Activated CD8-positive, alpha-beta T cell treated with anti-CD3 and anti-CD28 coated beads for 36 hours (primary cell): ENCODE measurements at places on chromosomes 7 and 10.

DNA sequence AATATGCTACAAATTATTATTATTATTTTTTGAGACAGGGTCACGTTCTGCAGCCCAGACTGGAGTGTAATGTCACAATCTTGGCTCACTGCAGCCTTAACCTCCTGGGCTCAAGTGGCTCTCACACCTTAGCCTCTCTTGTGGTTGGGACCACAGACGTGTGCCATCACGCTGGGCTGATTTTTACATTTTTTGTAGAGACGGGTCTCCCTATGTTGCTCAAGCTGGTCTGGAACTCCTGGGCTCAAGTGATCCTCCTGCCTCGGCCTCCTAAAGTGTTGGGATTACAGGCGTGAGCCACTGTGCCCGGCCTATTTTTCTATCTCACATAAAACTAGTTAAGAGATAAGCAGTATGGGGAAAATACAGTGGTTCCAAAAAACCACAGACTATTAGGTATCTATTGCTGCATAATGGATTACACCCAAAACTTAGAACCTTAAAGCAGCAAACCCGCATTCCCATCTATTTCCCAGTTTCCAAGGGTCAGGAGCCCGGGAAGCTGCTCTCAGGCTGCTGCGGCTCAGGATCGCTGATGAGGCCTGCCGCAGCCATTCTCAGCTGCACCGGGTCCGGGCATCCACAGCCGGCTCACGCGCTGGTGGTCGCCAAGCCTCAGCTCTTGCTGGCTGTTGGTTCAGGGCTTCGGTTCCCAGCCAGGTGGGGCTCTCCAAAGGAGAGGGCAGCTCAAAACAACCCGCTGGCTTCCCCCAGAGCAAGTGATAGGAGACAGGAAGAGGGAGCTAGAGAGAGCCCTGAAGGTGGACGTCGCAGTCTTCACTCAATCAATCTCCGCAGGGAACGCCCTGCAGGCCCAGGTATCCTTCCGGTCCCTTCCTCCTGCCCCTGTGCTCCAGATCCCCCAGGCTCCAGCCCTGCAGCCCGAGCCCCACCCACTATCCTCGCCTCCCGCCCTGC is 128.2 kb downstream of the UBE2H start:
- peak; percentile 56 for DNase-seq

GRCh38 chr10:127215866-127216265 is 19.5 kb upstream of the INSYN2A start:
- no peak for DNase-seq

GRCh38 chr10:121683816-121684215 is 85.6 kb upstream of the FGFR2 start:
- no peak for DNase-seq

DNA sequence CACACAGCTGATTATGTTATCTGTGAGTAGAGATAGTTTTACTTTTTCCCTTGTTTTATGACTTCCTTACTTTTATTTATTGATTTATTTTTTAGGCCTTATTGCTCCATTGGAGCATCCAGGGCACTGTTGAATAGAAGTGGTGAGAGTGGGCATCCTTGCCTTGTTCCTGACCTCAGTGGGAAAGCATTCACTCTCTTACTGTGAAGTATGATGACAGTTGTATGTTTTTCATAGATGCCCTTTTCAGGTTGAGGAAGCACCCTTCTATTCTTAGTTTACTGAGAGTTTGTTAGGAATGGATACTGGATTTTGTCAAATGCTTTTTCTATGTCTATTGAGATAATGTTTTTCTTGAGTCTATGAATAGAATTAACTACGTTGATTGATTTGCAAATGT is 88.6 kb downstream of the XRCC2 start:
- no peak for DNase-seq

DNA sequence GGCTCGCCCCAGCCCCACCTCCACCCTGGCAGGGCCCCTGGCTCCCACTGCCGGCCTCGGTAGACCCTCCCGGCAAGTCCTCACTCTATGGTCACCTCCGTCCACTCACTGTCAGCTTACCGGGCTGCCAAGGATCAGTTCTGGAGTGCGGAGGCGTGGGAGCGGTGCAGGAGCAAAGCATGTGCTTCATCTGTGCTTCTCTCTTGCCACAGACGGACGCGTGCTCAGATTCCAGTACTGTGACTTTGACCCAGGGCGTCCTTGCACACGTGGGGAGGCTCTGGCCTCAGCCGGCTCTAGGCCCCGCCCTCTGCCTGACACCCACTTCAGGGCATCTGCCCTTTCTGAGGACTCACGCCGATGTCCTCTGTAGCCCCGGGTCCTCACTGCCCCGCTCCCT is 547.5 kb upstream of the FOXK1 start:
- no peak for DNase-seq

GRCh38 chr7:105046414-105046813 is 32.4 kb downstream of the KMT2E start:
- DNase-seq: no peak

GRCh38 chr7:71472962-71473361 is 341.0 kb downstream of the GALNT17 start:
- DNase-seq: no peak

DNA sequence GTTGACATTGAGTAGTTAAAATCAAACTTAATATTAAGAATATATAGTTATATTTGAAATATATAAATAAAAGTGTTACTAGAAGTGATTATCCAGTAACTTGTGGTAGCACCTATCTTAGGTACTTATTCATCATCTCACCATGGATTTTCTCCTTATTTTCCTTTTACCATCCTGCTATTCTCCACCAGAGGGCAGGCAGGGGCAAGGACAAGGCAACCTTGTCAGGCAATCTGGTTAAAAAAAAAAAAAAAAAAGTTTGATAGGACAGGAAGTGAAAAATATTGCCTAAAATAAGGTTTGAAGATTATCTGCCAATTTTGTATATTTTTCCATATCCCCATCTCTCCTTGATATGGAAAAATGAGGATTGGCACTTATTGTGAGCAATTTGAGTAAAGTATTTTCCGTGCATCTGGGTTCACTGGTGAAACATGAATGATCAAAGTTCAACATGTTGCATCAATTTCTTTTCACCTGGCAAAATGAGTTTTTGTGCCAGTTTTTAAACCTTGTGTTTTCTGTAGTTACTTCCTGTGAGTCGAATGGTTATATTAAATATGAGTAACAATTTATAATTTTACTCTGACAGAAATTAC is 256.7 kb downstream of the AGMO start:
- peak; percentile 35 for DNase-seq

GRCh38 chr10:65335311-65335710 is 1590.5 kb upstream of the LRRTM3 start:
- DNase-seq: no peak

DNA sequence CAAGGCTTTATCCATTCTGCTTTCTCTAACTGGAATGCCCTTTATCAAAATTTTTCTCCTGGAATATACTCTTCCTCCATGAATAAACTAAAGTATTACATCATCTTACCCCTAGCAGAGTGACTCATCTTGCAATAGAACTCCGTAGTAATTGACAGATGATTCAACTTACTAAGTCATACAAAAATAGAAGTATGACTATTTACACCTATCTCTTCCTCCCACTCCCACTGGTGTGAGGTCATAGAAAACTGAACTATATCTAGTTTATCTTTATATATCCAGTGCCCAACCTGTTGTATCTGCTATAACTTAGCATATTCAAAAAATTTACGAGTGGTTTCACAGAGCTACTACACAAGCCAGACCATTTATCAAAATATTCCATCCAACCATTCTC is 26.1 kb downstream of the ABCB1 start:
- DNase-seq: peak; percentile 39

- DNase-seq: no peak
These were observed 61.5 kb downstream of the HBP1 start for GRCh38 chr7:107230334-107230733.
